ENCODE measurements at places on chromosomes 5 and 9.
A peak's percentile ranks its signal among the peaks of the same experiment; 100 is the strongest.

- DNase-seq: no peak
These were observed 55.3 kb downstream of the WNK2 start for GRCh38 chr9:93238953-93239925.

DNA sequence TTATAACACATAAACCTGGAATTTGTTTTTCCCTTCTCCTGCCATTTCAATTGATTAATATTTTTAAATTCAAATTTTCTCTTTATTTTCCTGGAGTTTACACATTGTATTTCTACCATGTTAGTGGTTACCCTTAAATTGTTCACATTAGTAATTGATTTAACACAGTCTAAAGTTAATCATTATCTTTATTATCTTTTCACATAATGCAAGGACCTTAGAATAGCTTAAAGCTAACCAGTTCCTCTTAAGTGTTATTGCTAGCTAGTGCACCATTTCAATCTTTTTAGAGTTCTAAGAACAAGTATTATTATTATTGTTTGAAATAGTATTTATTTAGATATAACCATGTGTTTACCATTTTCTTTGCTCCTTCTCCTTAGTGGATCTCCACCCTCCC lies 251.2 kb upstream of the FBXL7 start:
- no peak for DNase-seq

DNA sequence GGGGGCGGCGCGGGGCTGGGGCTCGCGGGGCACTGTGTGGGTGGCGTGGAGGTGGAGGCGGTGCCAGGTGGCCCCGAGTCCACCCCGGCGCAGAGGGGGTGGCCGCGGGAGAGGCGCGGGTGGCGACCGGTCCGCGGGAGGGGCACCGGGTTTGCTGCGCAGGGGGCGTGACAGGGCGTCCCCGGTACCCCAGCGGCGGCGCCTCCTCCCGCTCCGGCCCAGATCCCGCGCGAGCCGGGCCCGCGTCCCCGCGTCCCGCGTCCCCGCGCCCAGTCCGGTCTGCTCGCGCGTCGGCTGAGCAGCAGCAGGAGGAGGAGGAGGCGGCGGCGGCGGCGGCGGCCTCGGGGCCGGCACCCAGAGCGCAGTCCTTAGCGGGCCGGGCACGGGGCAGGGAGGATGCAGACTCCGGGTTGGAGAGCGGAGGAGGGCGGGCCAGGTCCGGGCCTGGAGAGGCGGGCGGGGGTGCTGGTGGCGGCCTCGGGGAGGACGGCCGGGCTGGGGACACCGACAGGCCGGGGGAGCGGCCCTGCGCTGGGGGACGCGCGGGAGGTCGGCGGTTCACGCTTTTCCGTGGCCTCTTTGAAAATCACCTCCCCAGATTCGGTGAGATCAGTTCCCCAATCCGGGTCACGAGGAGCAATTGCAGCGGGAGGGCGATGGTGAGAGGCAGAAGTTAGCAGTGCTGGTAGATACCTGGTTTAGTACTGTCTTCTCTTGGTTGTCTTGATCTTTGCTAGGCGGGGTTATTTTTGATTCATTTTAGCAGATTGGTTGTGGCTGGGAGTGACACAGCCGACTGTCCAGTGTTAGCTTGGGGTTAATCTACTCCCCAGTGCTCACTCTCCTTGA lies 1.7 kb downstream of the TRIO start:
- peak; percentile 65 for DNase-seq

DNA sequence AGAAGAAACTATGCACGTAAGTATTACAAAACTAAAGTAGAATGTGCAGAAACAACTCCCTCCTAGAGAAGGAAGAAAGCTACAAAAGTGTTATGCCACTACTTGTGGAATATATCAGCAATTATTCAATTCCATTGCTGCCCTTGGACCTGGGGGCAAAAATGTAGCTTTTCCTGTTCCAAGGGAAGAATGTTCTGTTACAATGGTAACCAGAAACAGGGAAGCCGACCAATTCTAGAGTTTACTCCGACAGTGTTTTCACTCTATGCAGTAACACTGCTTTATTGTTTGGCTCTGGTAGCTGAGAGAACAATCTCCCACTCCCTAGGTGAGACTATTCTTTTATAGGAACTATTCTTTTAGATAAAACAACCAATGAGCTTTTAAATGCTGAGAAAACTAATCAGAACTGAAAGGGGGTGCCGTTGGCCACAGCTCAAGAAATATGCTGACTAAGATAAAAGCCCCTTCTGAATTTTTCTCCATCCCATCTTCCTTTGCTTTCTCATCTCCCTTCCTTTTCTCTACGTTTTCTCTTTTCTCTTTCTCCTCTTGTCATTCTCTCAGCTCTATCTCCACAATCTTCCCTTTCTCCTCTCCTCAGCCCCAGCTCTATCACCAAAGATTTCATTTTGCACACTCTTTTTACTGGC lies 54.1 kb downstream of the SLC1A3 start:
- DNase-seq: no peak

GRCh38 chr9:76213751-76214150 lies 180.5 kb downstream of the RFK start:
- no peak for DNase-seq

- peak; percentile 94 for DNase-seq
These were observed at the start of gene F2RL1 for GRCh38 chr5:76818844-76819831. Gene F2RL1 (plus strand): TSS chr5:76819030. CDS start chr5:76819183, 153 bp downstream.

DNA sequence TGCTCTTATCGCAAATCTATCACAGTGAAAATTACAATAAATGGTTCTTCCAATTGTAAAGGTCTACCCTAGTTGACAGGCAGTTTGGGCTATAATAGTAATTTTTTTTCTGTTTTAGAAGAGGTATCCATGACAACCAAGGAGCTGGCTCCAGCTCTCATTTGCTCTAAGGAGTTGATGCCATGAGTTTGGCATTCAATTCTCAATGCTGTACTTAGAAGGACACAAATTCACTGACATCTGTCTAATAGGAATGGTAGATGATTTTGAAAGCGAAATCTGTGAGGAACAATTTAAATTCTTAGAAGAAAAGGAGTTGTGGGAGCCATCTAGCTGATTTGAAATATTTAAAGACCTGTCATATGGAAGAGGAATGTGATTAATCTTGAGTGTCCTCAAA lies 203.6 kb upstream of the DAB2 start:
- DNase-seq: no peak

- DNase-seq: no peak
These were observed 7.4 kb upstream of the FBXO10 start for GRCh38 chr9:37583522-37584121.

GRCh38 chr5:57358796-57359592 lies 123.6 kb downstream of the ACTBL2 start:
- DNase-seq: no peak

GRCh38 chr9:89659891-89660685 lies 55.3 kb downstream of the GADD45G start:
- DNase-seq: no peak

DNA sequence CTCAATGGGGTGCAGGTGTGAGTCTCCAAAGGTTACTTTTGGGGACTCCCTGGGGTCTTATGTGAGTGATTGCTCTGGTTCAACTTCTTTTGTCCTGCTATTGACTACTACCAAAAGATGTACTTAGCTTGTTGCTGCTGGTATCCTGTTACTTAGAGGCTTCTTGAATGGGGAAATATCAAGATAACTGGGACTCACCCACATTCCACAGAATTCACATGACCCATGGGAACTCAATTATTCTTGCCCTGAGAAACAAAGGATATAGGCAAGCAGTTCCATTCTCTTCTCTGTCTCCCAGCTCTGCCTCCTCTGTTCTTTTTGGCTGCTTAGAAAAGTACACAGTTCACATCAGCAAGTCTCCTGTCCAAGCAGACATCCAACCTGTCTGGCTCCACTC lies 105.9 kb downstream of the UNC13B start:
- no peak for DNase-seq

All from iPS-NIHi11 (cell line).